ENCODE measurements at places on chromosomes 16 and 17.

- DNase-seq, result no peak
Observed at GRCh38 chr17:59456923-59457615, 108.3 kb upstream of the DHX40 start.

- DNase-seq, result no peak
Observed at GRCh38 chr16:4826526-4826925, 20.6 kb downstream of the GLYR1 start.

DNA sequence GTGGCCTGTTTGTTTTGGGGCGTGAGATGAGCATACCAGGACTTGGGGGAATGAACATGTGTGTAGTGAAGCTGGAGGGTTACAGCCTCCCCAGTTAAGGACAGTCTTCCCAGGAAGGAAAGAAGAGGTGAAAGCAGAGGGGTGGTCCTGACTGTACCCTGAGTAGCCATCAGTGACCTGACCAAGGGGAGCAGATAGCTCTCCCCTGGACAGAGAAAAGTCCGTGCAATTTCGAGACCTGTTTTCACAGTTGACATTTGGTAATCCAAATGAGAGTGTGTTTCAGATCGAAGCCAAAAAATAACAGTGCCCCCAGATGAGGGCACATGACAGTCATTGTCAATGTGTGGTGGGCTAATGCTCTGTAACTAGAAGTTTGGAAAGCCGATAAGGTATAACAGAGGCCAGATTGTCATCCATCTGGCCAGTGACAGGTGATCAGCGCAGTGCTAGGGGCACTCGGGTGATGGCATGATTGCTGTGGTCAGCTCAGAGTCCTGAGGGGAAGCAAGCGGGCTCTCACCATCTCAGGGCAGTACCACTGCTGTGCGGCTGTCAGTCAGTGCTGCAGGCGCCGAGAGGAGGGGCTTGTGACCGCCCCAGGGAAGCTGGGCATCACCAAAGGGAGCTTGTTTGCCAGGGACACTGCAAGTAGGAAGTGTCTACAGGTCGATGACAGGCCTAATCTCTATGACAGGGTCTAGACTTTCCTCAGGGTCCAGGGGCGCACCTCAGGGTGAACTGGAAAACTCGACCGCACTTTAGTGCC lies 1.1 kb upstream of the NME2 start:
- no peak for DNase-seq

DNA sequence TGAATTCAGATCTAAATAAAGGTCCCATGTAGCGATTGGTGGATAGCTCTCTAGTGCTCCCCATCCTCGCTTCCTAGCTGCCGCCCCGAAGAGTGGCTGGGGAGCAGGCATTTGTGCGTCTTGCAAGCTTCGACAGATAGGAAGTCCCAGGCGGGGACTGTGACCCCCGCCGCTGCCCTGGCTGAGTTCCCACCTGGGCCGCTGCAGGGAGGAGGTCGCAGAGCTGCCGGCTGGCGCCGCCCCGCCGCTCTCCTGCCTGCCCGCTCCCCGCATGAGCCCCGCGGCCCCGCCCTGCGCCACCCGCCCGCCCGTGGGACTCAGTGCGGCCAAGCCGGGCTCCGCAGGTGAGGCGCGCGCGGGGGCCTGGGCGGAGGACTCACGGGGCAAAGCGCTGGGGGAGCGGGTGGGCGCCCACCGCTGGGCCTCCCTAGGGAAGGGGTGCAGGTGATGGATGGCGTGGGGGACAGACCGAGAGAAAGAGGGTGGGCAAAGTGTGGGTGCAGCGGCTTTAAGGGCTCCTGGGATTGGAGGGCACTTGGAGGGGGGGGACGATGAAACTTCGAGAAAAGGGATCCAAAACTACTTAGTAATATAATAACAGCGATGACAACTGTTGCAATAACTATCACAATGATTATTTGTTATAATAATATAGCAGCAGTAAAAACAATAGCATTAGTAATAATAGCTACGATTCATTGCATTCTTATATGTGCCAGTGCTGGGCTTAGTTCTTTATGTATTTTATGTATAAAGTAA lies at the start of gene OTOA:
TSS of gene OTOA (plus strand) at position 80 of the 759 bp plus-strand sequence. CDS start 14,547 bp downstream, outside the sequence.
- no peak for DNase-seq

DNA sequence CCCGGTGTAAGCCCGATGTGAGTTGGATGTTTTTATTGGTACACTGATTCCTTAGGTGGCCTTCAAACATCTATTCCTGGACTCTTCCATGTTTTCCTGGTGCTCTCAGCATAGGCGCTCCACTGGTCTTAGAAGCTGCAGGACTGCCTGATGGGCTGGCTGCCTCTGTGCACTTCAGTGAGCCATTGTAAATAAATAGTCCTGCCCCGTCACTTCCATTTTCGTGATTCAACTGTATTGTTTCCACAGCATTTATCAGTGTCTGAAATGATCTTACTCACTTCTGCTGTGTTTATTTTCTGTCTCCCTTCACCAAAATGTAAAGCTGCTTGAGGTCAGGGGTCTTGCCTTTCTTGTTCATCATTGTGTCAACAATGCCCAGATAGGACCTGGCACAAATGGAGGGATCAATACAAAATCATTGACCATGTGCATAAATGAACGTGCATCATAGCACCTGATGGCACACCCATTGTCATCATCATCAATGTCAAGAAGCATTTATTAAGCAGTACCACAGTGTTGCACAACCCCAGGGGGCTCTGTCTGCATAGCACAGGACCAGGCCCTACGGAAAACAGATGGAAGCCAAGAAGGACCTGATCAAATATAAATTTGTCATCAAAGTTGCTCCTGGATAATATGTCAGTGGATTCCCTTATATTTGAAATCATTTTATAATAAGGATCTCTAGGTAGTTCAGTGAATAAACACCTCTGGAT lies 66.6 kb upstream of the CPHXL start:
- DNase-seq, result no peak

DNA sequence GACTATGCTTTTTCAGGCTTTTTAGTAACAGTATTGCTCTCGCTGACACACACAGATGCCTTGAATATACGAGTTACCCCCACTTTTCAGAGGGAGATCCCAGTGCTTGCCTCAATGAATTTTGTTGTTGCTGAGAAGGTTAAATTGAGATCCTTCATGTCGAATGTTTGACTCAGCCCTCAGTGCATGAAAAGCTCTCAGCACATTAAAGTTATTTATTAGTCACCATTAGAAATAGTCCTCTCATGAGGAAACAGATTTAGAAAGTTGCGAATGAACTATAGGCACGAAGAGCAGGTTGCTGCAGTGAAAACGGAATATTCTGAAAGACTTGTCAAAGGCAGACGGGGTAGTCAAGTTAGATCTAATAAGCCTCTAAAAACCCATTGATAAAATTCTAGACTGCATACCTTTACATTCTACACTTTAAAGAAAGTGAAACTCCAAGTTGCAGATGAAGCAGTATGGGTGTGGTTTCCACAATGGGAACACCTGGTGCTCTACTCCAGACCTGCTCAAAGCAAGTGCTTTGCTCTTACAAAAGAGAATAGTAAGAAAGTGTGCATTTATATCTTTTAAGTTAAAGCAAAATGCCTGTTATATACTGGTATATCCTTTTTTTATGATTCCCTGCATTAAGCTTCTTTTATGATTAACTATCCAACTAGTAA lies 238.1 kb downstream of the MAF start:
- DNase-seq, result no peak

DNA sequence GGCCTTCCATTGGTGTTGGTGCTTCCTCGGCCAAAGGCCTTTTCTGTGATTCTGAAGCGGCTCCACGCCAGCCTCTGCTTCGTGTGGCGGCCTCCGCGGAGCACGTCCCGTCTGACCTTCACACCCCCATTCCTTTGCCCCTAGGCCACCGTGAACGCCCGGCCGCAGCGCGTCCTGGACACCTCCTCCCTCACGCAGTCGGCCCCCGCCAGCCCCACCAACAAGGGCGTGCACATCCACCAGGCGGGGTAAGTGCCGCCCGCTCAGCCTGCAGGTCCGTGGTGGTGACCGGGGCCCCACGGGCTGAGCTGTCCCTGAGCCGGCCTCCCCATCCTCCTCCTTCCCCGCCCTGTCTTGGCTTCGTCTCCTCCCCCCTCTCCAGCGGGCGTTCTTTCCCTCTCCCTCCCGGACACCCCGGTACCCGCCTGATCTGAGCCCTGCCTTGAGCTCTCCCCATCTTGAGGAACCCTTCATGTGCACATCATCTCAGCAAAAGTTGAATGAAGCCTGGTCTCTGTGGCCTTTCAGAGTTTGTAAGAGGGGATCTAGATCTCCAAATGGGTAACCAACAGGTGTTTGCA lies 69.0 kb upstream of the CHMP6 start:
- no peak for DNase-seq

GRCh38 chr17:82846061-82846691 lies 6.4 kb upstream of the ZNF750 start:
- DNase-seq, result no peak

DNA sequence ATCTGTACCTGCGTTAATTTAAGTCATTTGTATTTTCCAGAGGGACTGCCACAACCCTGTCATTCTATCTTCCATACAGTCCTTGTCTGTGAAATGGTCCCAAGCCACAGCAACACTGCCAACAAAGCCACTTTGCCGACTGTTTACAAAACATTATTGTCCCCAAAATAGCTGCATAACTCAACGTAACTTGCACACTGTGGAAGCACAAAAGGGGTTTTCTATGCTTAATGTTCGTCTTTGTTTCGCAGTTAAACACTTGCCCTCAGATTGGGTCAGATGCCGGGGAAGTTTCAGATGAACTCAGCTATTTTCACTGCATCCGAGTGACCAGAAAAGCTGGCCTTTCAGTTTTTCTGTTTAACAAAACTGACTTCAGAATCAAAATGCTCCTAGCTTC lies 4.6 kb downstream of the SEC14L5 start:
- DNase-seq, result no peak

GRCh38 chr17:45700171-45701090 lies 83.7 kb upstream of the CRHR1 start:
- DNase-seq, result no peak

GRCh38 chr16:4115209-4115948 lies 863 bp downstream of the ADCY9 start:
- DNase-seq, result peak; percentile 17

DNA sequence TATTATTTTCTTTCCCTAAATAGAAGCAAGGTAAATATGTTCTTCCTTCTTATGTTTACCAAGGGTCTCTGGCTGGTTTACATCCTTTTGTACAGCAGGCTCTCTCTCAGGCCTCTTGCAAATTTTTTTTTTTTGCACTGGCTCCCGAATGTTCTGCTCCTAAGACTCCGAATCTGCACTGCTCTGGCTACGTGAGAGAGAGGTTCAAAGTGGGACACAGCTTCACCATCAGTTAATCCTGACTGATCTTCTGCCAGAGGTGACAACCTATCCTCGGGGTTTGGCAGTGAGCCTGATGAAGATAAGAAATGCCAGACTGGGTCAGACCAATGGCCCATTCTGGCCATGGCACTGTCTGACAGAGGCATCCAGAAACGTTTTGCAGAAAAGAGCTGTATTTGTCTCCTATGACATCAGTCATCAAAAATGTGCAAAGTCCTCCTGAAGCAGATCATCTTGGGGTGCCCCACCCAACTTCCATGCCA lies 136.9 kb downstream of the GRIN2A start:
- no peak for DNase-seq

- DNase-seq, result no peak
Observed at GRCh38 chr16:77117707-77118106, 73.3 kb upstream of the MON1B start.

GRCh38 chr17:21530311-21530710 lies 154.2 kb downstream of the KCNJ12 start:
- no peak for DNase-seq

DNA sequence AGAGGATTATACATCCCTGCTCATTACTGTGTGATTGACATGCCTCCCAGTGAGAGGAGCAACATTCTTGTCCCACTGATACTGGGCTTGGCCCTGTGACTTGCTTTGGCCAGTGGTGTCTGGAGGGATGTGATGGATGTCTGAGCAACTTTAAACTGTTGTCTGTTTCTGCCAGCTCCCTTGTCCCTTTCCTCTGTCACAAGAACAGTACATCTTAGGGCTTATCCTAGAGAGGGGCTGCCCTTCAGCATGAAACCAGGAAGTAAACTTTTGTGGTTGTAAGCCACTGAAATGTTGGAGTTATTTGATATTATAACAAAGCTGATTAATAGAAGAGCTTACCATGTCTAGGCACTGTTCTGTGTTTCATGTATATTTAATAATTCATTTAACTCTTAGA lies 82.9 kb upstream of the GPRC5B start:
- no peak for DNase-seq

GRCh38 chr16:50265260-50265659 lies 1.1 kb upstream of the ADCY7 start:
- peak; percentile 84 for DNase-seq

DNA sequence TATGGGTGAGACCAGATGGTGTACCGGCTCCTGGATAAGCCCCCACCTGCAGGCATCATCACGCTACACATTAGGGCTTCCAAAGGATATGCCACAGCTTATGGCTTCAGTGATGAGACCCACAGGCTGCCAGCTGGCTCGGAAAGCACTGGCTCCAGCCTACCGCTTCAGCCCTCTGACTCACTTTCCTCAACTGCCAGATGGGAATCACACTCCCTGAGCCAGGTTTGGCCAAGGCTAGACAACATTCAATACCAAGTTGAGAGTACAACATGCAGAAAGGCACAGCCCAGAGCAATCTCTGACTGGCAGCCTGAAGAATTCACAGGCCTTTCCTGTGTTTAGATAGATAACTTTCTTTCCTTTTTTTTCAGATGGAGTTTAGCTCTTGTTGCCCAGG lies 10.3 kb downstream of the CENPV start:
- DNase-seq, result no peak

- no peak for DNase-seq
Observed at GRCh38 chr17:7413346-7413985, 5.8 kb downstream of the NLGN2 start.

- no peak for DNase-seq
Observed at GRCh38 chr16:12158428-12158827, 181.9 kb downstream of the SNX29 start.

DNA sequence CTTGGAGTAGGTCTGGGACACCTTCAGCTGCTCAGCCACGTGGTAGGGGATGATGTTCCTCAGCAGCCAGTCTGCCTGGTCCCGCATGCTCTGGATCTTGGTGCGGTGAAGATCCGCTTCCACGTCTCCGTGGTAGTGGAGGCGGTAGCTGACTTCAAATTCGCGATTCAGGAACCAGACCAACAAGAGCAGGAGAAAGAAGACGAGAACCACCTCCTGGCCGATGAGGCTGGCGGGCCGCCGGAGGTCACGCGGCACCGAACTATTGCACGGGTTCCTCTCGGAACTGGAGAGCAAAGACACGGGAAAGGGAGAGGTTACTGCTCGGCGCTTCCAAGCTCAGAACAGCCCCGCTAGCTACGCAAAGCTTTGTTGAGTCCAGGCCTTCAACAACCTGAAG lies 86.2 kb upstream of the CREBBP start:
- no peak for DNase-seq

- no peak for DNase-seq
Observed at GRCh38 chr16:47073223-47074155, 70.3 kb downstream of the NETO2 start.

GRCh38 chr17:49597928-49598655 lies 22.4 kb downstream of the NXPH3 start:
- DNase-seq, result no peak

DNA sequence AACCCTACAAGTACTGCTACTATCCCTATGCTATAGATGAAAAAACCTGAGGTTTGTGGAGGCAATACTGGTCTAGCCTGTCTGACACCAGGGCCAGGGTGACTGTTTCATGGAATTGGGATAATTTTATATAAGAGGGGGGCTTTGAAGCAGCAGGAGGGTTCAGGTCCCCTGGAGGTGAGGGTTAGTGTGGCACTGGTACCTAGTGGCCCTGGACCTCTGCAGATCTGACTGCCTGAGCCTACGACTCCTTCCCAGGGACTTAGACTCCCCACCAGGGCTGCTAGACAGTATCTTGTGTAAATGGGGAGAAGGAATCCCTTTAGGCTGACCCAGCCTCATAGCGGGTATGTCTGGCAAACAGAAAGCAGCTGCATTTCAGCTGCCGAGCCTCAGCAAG lies 6.8 kb downstream of the ADAP2 start:
- DNase-seq, result no peak
